ENCODE measurements at places on chromosomes 7 and 10.

DNA sequence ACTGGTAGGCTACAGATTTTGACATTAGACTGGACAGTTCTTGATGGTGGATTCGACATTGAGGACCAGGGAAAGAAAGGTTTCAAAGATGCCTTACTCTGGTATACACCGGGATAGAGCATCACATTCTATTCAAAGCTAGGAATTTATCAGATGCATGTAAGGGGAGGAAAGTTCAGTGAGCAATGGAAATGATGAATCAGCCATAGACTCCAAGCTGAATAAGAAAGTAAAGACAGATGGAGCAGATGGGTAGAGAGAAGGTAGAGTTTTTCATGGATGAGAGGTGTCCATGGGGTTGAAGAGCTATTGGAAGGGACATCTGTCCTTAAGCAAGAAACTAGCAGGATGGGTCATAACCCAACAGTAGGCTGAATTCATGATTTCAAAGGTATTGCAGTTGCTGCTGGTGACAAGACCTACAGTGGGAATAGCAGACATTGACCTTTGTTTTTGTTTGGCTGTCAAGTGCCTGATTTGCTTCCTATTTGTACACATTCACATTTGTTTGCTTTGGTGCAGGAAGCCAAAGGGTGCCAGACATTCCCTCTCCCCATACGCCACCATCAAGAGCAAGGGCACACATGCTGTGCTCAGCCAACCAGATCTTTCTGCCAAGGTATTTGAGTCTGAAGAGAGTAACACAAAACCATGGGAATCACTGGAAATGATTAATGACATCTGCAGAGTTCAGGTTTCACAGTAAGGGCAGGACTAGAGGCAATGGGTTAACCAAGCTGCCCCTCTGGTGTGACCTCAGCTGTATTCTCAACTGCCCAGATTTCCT, 8.6 kb upstream of the CACUL1 start:
- DNase-seq = no peak

DNA sequence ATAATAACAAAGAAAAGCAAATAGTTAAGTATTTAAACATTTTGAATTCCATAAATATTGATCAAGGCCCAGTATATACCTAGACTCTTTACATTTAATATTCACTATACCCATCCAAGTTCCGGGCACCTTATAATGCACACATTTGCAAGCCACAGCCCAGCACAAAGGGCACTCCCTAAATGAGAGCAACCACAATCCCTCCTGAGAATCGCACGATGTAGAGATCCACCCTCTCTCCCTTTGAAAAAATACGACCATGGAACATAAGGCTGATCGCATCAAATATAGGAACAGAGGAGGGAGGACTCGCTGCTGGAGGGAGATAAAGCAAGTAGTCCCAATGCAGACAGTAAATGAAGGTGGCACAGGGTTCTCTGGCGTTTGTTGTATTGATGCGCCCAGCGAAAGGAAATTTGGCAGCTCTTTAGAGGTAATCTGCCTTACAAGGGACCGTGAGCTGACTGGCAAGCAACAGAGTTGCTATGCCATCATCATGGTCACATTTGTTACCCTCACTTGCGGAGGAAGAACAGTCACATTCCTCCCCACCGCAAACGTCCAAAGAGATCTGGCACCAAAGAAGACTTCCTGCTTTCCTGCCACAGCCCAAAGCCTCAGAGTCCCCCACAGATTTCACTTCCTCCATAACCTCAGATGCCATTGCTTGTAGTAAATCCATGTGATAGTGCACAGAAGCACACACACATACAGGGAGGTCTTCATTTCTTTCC, 16.1 kb upstream of the TAS2R40 start:
- DNase-seq = peak; percentile 99

- no peak for DNase-seq
Observed at GRCh38 chr10:112966194-112966855, 16.3 kb downstream of the TCF7L2 start.

GRCh38 chr7:37832194-37832593, 16.2 kb upstream of the NME8 start:
- DNase-seq = no peak
